ENCODE measurements at places on chromosomes 7 and 10.
A peak's percentile ranks its signal among the peaks of the same experiment; 100 is the strongest.

DNA sequence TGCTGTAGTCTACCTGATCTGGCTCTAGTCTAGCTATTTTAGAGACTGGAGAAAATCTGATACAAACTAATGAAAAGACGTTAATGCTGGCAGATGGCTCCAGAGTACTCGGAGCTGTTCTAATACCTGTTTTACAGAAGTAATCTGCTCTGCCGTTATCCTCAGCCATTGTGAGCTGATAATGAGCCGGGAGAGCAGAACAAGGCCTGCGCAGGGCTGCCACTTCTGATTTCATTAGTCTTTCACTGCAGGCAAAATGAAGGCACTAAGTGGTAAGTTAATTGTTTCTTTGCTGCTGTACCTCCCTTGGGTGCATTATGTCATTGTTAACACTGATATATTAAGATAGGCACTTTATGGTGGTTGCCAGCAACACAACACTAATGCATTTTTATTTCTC, 456.4 kb upstream of the PFKP start:
- peak; percentile 97 for DNase-seq

DNA sequence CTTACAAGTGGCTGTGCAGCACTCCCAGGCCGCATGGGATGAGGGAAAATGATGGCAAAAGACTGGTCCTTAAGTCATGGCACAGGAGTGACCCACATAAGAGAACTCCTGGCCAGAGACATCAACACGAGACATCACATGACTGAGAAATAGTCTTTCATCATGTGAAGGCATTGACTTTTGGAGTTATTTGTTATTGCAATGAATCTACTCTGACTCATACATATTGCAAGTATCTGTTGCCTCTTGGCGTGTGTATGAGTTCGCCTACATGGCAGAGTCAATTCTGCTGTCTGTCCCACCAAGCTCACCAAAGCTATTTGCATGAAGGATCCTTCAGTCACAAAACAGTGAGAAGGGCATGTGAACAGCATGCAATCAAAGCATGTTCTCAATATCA, 59.7 kb upstream of the HABP2 start:
- DNase-seq = no peak

DNA sequence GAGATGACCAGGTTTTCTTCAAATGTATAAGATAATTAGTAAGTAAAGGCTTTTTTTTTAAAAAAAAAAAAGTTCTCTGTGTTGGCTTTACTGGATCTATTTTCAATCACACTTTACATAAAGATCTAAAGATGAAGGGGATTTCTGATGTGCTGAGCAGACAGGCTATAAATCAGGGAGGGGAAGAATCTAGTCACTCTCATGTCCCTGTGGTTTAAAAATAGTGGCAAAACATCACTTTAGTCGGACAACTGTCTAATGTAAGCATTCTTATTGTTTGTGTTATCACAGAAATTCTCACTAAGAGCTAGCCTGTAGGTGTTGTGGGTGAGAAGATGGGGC, 132.7 kb downstream of the ICA1 start:
- no peak for DNase-seq

DNA sequence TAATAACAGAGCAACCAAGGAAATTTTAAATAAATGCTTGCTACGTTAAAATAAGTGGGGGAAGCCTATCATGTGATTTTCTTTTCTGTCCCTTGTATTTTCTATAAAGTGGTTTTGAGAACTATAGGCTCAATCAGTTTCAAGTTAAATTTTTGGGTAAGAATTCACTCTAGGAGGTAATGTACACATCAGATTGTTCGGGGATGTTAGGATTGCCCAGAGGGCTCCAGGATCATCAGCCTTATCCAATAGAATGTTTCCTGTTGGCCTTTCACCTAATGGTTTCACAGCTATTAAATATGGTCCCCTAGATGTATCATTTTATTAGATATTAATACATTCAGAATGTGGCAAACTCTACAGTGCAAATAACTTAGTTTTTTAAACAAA, 438.4 kb upstream of the NPVF start:
- DNase-seq = no peak

DNA sequence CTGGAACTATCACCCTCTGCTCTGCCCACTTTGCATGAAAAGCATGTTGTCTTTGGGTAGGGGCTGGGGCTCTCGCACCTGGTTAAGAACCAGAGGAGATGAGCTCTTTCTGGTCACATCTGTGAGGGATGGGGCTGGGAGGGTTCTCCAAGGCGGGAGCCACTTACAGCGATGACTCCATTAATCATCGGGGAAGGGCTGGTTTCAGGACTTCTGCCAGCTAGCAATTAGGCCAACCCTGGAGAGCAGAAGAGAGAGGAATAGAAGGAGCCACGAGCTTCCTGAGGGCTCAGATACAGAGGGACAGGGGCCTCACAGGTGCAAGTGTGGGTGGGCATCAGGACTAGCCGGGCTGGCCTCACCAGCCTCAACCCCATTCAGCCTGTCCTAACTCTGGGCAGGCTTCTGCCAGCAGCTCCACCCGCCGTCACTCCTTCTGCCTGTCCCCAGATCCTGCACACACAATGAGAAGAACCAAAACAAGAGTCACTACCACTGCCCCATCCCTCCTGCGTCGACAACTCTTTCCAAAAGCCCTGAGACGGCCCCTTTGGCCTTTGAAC, 8.4 kb downstream of the AQP1 start:
- no peak for DNase-seq

GRCh38 chr7:36844374-36844773, 120.1 kb upstream of the AOAH start:
- DNase-seq = no peak

- DNase-seq = no peak
These were observed 31.9 kb upstream of the C10orf53 start for GRCh38 chr10:49647554-49647953.

DNA sequence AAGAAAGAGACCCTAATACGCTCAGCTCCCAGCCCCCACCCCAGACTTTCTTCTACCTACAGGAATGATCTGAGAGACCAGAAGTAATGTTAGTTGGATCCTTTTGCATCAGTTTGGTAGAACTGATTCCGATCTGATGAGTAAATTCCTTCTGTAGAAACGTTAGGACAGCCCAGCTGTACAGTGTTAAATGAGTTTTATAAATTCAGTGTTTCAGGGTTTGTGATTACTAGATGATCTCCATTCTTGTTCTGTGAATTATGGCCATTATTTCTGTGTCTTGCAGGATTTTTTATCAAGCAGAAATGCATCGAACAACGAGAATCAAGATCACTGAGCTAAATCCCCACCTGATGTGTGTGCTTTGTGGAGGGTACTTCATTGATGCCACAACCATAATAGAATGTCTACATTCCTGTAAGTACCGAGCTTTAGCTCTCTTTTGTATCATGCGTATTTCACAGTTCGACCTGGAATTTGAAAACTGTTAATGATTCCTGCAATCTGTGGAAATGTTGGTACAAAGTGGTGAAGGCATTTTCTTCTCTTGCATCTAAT, 5.3 kb downstream of the BMI1 start:
- no peak for DNase-seq

DNA sequence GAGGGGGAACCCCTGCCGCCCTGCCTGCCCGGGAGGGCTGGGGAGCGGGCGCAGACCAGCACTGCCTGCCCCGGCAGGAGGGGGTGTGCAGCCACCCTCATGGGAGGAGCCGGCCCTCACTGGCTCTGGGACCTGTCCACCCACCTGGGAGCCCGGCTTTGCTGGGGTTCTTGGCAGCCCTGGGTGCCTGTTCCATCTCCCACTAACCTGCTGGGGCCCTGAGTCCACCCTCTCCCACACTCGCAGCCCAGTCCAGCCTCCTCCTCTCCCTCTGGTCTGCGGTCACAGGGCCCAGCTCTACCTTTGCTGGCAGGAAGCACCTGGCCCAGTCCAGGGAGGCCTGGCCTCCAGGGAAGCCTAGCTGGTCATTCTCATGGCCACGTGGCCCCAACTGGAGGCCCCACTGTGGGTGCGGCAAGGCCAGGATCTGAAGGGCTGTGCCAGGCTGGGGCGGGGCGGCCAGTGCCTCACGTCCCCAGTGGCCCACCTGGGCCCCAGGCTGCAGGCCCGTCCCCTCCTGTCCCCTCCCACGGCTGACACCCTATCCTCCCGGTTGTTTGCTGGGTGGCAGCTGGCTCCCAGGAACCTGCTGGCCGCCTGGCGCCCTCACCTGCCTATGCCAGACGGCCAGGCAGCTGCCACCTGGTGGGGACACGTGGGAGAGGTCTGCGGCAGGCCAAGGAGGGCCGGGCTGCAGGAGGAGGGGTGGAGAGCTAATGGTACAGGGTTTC, at the start of gene TMEM184A:
TMEM184A (minus strand) TSS at position 393 of the 731 bp plus-strand sequence. CDS start 721 bp downstream, outside the sequence.
- DNase-seq = peak; percentile 70

DNA sequence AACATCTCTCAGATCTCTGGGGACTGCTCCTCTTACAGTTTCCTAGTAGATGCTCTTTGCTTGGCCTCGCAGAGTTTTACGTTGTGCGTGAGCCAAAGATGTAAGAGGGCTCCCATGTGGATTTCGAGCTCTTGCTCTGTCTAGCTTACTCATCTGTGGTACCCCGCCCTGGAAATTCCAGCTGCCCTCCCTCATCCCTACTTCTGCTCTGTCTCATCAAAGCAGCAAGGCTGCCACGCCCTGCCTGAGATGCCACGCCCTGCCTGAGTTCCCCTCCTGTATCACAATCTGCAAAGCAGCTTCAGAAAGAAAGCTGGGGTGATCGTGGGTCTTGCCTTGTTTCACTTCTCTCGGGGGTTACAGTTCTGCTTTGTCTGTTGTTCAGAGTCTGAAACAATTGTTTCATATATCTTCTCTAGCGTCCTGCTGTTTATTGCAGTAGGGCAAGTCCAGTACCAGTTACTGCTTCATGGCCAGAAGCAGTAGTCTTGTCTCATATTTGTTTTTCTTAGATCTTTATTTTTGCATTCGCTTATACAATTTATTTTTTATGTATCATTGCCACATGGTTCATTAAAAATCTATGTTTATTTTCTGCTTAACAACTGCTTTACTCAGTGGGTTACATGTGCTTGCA, 36.1 kb upstream of the CCNY start:
- no peak for DNase-seq

DNA sequence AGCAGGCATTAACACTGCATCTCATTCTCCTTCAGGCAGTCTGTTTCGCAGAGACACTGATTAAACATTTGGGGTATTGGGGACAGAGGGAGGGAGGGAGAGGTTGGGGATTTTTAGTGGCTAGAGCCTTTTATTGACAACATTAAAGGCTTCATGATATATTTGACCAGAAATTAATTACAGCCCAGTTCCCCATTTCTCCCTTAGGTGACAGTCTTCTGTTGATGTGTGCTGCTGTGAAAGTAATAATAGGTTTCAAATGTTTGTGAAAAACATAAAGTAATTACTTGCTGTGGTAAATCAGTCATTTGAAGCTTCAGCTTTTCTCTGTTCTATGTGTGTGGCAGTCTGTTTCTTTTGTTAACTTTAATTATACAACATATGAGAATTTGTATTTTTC, 105.3 kb upstream of the LRGUK start:
- no peak for DNase-seq

GRCh38 chr10:71651428-71651827, 68.2 kb downstream of the C10orf105 start:
- DNase-seq = no peak

DNA sequence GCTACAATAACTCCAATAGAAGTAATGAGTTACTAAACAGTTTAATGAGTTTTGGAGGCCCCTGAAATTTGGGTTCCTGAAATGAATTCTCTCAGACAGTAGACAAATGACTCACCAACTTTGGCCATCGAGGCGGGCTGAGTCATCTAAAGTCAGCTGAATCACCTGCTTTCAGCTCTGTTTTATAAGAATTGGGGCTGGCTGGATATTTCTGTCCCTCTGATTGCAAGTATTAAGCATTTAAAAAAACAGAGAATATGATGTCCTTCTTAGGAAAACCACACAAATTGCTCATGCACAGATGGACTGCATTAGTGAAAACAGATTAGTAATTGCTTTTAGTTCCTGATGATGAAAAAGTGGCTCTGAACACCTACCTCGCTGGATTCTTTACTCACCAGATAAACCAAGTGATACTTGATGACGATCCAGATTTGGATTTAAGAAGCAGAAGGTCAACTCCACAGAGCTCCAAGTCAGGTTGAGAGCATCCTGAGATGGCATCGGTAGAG, 59.1 kb downstream of the ZNF365 start:
- no peak for DNase-seq

GRCh38 chr7:2520131-2520760, 672 bp downstream of the LFNG start:
- no peak for DNase-seq

- peak; percentile 40 for DNase-seq
These were observed at the start of gene RASSF4 for GRCh38 chr10:44959247-44960087. RASSF4 (plus strand) TSS chr10:44959802; CDS start chr10:44970203, 10,401 bp downstream.

- DNase-seq = no peak
These were observed 476 bp upstream of the RET start for GRCh38 chr10:43076311-43076875.

- no peak for DNase-seq
These were observed 84.5 kb downstream of the MICU1 start for GRCh38 chr10:72541337-72541736.

DNA sequence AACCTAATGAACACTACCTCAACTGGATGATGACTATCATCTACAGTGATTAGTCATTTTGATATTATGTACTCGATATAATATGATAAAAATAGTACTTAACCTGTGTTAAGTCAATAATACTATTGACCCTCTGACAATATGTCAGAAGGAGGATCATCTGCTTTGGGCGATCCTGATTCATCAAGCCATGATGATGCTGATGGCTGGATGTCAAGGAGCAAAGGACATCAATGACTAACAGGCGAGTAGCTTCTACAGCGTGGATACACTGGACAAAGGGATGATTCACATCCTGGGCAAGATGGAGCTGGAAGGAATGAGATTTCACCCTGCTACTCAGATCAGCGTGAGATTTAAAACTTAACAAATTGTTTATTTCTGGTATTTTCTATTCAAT, 94.4 kb upstream of the SKAP2 start:
- DNase-seq = no peak

DNA sequence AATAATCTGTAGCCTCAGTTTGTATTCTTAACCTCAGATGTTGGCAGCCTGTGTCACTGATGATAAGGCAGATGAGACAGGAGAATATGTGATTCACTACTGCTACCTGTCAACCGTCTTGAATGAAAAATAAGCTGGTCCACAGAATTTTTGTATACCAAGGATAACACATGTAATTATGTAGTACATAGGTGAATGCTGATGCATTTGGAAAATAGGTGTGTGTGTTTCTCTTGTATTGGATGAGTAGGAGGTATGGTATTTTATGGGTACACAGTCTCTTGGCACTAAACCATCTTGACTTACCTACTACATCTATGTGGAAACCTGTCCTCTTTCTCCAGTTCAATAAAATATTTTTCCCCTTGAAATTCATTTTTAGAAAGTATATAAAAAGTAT, 20.7 kb upstream of the ZRANB1 start:
- DNase-seq = no peak

DNA sequence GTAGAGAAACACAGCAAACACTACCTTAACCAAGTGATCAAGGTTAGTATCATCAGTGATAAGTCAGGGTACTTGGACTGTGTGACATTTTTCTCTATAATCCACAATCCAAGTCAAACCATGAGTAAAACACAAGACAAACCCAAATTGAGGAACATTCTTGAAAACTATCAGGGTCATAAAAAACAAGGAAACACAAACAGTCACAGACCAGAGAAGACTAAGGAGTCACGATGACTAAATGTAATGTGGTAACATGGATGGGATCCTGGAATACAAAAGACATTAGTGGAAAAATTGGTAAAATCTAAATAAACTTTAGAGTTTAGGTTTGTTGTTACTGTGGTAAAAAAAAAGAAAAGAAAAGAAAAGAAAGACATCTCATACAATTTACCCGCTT, 103.8 kb downstream of the ARMH3 start:
- no peak for DNase-seq

GRCh38 chr7:1993776-1994740, 238.7 kb downstream of the MAD1L1 start:
- DNase-seq = no peak

Measured in NCI-H1436 treated with DMSO at 0.1 percent for 48 hours (cell line).